ENCODE measurements at places on chromosomes 2 and 18.

GRCh38 chr18:13316063-13316462 lies 97.5 kb downstream of the LDLRAD4 start:
- DNase-seq, result no peak

DNA sequence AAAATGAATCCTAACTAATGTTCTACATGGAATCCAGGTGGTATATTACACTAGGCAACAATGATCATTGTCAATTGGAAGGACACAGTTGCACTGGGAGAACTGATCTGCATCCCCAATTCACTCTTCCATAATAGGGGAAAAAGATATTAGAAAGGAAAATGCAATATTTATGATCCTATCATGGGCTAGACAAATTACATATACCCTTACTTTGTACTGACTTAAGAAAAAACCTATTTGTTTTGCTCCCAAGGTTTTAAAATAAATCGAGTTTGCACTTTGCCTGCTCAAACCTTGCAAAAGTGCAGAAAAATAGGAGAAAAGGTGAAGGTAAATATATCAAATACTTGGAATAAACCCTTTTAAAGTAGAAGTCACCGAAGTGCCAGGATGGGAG lies 11.0 kb upstream of the PAX3 start:
- no peak for DNase-seq

GRCh38 chr2:128303095-128303791 lies 15.4 kb downstream of the HS6ST1 start:
- DNase-seq, result no peak

GRCh38 chr2:23703037-23703582 lies 223.8 kb downstream of the ATAD2B start:
- DNase-seq, result no peak

DNA sequence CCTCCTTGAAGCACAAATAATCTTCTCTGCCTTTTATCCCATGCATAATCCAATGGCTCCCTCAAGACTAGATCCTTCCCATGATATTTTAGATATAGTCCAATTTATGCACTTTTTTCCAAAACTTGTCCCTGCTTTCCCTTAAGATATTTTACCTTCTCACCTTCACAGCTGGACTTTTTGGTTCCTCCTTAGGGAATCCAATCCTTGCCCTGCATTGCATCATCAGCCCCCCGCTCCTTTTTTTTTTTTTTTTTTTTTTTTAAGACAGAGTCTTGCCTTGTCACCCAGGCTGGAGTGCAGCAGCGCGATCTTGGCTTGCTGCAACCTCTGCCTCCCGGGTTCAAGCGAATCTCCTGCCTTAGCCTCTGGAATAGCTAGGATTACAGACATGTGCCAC lies 250.6 kb downstream of the DOK6 start:
- no peak for DNase-seq

- peak; percentile 82 for DNase-seq
Observed at GRCh38 chr2:136117909-136118818, at the start of gene CXCR4. Gene CXCR4, minus strand, starts transcription at chr2:136118149. Its CDS starts 89 bp downstream, at chr2:136118060.

- no peak for DNase-seq
Observed at GRCh38 chr2:98505311-98505808, 60.7 kb downstream of the INPP4A start.

DNA sequence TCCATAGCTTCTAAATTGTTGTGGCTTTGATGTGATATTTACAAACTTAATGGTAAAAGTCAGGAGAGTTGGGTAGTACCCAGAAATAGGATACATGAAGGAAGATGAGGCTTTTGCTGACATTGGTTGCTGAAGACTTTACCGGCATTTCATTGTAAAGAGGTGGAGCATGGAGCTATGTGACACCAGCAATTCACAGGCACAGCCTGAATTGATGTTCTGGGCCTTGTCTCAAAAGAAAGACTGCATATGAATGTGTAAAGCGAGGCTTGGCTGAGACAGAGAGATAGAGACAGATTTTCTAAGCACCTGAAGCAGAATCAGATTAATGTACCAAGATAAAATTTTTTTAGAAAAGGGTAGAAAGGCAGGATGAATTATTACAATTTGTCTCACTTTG lies 864.9 kb upstream of the ID2 start:
- DNase-seq, result no peak

GRCh38 chr2:127705391-127706065 lies 4.2 kb downstream of the SFT2D3 start:
- no peak for DNase-seq

- no peak for DNase-seq
Observed at GRCh38 chr2:112187046-112187715, 49.0 kb downstream of the FBLN7 start.

- no peak for DNase-seq
Observed at GRCh38 chr2:73892631-73893329, at the start of gene ACTG2. Gene ACTG2, plus strand, starts transcription at chr2:73893008. Its CDS starts 8,304 bp downstream, at chr2:73901312.

- DNase-seq, result no peak
Observed at GRCh38 chr18:52572036-52573000, 232.3 kb downstream of the DCC start.

- peak; percentile 35 for DNase-seq
Observed at GRCh38 chr18:7926526-7926925, 359.4 kb downstream of the PTPRM start.

DNA sequence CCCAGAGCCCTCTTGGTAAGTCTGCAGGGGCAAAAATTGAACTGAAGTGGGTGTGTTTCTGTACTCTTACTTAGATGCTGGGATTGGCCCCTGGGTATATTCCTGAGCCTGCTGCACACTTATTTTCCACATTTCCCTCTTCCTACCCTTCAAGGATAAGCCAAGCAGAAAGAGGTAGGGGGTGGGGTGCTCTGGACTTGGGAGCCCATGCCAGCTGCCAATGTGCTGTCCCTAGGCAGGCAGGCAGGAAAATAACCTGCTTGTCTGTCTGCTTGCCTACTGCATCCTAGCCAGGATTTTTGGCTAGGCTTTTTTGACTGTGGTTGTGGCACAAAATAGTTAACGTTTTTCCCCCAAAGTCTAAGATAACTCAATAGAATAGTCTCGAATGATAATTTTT lies 234.3 kb downstream of the ALK start:
- DNase-seq, result no peak

DNA sequence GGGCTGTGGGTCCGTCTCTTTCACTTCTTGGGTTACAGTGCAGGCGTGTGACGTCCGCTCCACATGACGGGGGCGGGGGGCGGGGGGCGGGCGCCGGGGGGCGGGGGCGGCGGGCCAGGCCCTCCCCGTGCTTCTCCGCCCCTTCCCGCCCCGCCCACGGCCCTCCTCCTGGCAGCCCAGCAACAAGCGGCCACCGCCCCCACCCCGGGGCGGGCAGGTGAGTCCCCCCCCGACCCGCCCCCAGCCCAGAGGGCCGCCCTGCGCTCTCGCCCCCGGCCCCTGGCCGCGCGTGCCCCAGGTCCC lies 3.6 kb downstream of the ZNF516 start:
- DNase-seq, result peak; percentile 50

DNA sequence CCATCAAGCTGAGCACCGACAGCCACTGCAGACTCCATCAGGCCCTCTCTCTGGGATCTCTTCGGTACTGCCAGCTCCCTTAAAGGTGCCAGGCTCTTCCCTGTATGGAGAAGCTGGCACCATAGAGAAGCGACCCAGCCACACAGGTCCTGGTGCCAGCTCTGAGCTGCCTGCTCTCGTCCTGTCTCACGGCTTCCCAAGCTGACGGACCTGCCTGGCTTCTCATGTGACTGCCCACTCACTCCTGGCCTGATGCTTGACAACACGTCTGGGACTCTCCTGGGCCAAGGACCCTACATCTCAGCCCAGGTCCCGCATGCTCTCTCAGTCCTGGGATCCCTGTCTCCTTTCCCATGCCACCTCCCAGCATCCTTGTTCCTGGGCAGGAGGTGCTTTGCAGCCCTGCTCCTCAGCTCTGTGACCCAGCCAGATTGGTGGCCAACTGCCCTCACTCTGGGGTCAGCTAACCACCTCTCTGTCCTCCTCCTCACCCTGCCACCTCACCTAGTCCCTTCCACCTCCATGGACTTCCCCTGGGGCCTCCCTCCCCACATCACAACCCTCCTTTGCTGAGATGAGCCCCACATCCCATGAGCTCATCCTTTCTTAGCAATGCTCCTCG lies 12.5 kb upstream of the ATOH8 start:
- DNase-seq, result no peak

DNA sequence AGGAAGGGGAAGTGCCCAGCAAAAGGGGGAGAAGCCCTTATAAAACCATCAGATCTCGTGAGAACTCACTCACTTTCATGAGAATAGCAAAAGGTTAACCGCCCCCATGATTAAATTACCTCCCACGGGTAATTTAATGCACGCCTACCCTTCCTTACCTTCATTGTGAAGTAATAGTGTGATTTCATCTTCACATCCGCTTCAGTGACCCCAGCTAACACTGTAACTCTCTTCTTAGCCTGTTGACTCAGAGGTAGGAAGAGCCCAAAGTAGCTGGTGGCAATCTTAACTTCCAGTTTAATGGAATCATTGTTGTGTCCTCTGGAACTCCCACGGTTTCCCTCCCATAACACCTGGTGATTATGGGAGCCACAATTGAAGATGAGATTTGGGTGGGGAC lies 120.5 kb downstream of the GULP1 start:
- DNase-seq, result no peak

GRCh38 chr2:161241894-161242293 lies 66.3 kb upstream of the PSMD14 start:
- DNase-seq, result no peak

GRCh38 chr2:41724465-41724864 lies 323.4 kb upstream of the PKDCC start:
- peak; percentile 78 for DNase-seq

GRCh38 chr18:45590036-45590886 lies 25.0 kb upstream of the SLC14A2 start:
- no peak for DNase-seq

- no peak for DNase-seq
Observed at GRCh38 chr2:236672606-236673005, 103.0 kb downstream of the ACKR3 start.

DNA sequence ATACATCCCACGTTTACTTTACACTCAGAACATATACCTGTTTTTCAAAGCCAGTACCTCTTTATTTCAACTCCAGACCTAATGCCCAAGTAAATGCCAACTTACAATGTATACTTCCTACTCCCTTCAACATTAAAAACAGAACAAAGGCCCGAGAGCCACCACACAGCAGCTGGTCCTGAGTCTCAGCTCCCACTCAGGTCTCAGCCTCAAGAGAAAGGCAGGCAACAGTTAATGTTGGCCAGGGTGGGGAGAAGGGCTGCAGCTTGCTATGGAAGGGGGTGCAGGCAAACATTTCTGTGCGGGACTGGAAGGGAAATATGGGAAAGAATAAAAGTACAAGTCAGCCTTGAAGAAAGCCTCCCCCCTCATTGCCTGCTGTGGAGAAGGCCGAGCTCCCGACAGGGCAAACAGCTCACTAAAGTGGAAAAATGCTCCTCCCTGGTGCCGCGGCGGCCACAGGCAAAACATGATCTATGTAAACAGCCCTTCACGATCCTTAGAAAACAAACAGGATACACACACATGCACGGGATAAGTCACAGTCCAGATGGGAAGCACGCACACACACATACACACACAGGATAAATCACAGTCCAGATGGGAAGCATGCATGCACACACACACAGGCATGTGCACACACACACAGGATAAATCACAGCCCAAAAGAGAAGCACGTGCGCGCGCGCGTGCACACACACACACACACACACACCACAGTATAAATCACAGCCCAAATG lies 67.4 kb downstream of the ADNP2 start:
- DNase-seq, result no peak

GRCh38 chr2:175101514-175101913 lies 66.5 kb downstream of the ATF2 start:
- no peak for DNase-seq

GRCh38 chr2:8576525-8577167 lies 105.2 kb upstream of the ID2 start:
- DNase-seq, result no peak
